ENCODE measurements at places on chromosomes 11 and 22. TPM values are rescaled to one million over a fixed set of nuclear protein-coding genes. Genes with fewer than 3 reads are reported as not detected.

The CADM1 gene
- total RNA-seq = 39.2 TPM

The TMEM25 gene
- total RNA-seq = 64.3 TPM

The NRIP3 gene
- 7.5 TPM for total RNA-seq

The TBC1D22A gene
- total RNA-seq = 44.2 TPM

The OTOG gene
- total RNA-seq = not detected

DNA sequence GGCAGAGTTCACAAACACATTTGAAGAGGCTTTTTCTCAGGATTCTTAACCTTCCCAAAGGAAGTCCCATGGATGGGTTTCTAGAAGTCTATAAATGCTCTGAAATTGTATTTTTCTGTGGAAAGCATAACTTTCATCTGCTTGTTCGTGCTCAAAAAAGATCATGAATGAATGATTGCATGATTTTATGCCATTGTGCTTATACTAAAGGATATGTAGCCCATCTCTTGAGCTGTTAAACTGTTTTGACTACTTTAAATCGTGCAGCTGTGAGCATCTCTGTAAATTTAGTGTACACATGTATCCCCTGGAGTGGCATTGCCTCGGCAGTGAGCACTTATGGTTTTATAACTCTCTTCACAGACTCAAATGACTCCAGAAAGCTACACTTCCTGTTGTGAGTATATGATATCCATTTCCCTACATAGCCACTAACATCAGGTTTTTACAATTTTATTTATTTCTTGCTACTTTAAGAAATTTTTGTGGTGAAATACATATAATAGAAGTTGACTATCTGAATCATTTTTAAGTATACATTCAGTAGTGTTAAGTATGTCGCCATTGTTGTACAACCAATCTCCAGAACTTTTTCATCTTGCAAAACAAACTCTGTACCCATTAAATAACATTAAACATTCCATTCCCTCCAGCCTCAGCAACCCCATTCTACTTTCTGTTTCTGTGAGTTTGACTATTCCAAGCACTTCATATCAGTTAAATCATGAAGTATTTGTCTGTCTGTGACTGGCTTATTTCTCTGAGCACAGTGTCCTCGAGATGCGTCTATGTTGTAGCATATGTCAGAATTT lies 8.0 kb downstream of the NEAT1 start:
- DNase-seq = no peak

DNA sequence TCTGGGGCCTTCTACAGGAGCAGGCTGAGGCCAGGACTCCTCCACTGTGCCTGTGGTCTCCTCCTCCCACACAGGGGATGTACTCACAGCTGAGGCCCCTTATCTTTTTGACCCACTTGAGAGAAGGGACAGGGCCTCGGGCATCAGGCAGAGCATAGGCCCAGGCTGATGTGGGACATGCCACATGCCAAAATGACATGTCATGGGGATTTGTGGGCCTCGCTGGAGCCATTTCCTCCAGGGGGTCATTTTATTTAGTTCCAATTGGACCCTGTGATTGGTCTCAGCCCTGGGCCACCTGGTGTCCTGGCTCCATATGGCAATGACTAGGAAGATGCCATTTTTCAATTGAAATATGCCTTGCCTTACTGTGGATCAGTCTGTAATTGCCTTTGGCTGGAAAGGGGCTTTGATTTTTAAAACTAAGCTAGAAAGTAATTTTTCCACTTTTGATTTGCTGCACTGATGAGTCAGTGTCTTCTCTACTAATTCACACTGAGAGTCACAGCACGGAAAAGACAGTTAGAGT lies 171.1 kb upstream of the NAV2 start:
- no peak for DNase-seq

DNA sequence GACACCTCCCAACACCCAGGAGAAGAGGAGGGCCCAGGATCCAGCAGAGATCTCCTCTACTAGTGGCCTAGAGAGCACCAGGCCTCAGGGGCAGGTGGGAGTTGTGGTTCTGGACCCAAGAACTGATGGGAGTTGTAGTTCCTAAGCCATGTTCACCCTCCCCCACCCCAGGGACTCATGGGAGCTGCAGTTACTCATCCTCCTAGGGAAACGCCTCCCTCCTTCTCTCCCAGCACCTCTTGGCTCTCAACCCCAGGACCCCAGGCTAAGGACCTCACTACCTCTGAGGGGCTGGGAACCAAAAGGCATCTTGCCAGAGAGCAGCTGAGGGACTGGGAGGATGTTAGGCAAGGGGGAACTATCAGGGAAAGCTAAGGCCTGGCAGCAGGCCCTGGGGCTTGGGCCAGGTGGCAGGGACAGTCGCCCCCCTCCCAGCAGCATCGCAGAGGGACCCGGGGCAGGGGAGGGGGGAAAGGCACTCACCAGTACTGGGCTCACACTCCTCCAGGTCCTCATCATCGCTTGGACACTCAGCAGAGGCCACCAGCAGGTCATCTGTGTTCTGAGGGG lies 28.9 kb downstream of the SLC22A12 start:
- peak; percentile 89 for DNase-seq

- DNase-seq = peak; percentile 68
Observed at GRCh38 chr11:100632941-100633452, 54.1 kb upstream of the ARHGAP42 start.

DNA sequence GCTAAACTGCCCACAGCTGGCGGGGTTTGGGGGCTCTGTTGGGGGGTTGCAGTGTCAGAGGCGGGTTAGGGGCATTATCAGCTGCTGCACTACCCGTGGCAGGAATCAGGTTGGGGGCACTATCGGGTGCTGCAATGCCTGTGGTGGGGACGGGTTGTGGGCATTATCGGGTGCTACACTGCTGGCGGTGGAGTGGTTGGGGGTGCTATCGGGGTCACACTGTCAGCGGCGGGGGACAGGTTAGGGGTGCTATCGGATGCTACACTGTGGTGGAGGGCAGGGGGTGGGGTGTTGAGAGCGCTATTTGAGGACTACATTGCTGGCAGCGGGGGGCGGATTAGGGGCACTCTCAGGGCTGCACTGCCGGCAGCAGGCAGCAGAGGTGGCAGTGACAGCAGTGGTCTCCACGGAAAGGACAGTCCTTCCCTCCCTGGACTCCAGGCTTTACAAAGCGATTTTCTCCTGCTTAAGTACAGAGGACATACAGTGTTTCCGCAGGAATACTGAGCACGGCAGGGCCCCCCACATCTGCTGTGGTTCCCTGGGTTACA lies 119.5 kb upstream of the VPREB1 start:
- DNase-seq = no peak

DNA sequence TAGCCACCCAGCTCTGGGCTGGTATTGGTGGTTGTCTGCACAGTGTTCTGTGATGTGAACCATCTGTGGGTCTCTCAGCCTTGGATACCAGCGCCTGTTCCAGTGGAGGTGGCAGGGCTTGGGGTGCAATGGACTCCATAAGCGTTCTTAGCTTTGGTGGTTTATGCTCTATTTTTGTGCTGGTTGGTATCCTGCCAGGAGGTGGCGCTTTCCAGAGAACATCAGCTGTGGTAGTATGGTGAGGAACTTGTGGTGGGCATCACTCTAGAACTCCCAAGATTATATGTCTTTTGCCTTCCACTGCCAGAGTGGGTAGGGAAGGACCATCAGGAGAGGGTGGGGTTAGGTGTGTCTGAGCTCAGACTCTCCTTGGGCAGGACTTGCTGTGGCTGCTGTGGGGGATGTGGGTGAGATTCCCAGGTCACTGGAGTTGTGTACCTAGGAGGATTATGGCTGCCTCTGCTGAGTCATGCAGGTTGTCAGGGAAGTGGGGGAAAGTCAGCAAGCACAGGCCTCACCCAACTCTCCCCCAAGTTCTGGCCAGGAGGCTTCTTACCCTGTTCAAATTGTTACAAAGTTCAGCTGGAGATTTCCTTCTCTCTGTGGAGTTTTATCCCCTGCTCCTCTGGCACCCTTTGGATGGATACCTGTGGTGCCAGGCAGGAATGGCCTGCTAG lies 47.2 kb downstream of the MRGPRX2 start:
- DNase-seq = no peak

DNA sequence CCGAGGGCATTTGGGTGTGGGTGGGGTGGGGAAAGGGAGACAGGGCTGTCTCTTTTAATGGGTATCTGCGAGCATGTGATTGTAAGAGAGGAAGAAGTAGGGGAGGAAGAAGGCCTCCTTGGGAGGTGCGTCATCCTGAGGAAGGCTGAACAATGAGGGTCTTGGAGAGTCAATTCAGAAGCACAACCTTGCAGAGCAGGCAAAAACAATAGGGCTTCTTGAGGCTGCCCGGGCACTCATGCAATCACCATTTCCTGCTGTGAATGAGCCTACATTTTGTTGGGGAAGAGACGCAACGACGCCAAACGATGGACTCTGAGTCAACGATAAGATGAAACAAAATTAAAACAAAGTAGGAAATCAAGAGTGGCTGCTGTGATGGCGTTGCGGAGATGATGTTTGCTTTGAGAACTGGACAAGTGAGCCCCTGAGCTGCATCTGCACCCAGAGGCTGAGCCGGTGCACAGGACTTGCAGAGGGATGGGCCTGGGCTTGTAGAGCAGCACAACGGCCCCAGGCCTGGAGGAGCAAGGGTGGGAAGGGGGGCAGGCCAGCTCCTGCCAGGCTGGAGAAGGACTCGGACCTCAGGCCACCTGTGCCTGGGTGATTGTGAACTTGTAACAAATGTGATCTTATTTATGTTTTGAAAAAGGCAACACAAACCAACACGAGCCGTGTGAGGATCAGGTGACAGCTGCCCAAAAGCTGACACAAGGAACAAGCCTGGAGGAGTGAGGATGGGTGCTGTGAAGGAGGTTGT lies 92.3 kb upstream of the B3GAT1 start:
- DNase-seq = no peak

DNA sequence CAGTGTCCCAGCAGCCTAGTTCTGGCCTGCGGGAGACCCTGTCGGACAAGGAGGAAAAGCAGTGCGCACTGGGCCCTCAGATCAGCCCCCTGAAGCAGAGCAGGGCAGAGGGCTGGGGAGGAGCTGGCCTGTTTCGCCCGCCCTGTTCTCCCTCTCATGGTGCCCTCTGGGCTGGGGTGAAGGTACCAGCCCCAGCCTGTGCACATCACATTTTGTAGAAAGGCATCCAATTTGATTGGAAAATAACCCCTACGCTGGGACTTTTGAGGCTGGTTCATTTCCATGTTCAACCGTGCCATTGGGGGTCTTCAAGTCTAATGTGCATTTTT lies 832 bp upstream of the NAP1L4 start:
- no peak for DNase-seq

- DNase-seq = no peak
Observed at GRCh38 chr22:45638197-45638596, 33.4 kb upstream of the ATXN10 start.

DNA sequence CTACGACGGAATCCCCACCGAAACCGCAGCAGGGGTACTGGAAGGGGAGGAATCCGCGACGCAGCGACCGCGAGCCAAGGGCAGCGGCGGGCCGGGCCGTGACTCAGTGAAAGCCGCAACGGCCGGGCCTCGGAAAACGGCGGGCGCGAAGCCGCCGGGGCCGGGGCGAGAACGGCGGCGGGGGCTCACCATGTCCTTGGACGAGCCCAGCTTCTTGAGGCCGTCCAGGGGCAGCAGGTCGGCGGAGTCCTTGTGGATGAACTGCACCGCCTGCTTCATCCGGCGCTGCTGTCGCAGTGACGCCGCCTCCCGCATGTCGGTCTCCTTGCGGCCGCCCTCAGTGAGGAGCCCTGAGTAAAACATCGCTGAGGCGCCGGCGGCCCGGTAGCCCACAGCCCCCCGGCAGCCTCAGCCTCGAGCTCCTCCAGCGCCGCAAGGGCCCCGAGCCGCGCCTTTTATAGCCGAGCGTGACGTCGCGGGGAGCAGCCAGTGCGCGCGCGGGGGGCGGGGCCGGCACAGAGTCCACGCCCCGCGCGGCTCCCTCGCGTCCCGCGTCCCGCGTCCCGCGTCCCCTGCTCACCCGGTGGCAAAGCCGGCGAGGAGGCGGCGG lies at the start of gene NRIP3:
TSS of gene NRIP3 (minus strand) at position 429 of the 610 bp plus-strand sequence. CDS start at position 363, 66 bp downstream.
- peak; percentile 75 for DNase-seq

DNA sequence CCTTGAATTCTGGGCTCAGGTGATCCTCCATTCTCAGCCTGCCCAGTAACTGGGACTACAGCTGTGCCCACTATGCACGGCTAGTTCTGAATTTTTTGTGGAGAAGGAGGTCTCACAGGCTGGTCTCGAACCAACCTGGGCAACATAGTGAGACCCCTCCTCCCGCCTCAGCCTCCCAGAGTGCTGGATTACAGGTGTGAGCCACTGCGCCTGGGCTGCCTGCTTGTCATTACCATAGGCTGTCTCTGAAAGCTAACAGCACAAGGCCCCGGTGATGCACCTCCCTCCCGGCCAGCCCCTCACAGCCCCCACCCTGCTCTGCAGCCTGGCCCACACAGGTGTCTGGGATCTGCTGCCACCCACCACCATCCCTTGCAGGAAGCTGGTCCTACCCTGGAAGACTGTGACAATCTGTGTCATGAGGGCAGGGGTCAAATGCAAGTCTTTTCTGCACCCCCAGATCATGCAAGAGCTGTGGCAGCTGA lies 82.4 kb downstream of the DGCR2 start:
- DNase-seq = no peak

GRCh38 chr11:127061947-127062346 lies 61.4 kb upstream of the KIRREL3 start:
- no peak for DNase-seq

- no peak for DNase-seq
Observed at GRCh38 chr11:76615950-76616349, 54.6 kb downstream of the LRRC32 start.

- no peak for DNase-seq
Observed at GRCh38 chr22:43128928-43129424, 14.2 kb downstream of the MCAT start.

GRCh38 chr22:46156031-46156430 lies 5.7 kb downstream of the PPARA start:
- no peak for DNase-seq

DNA sequence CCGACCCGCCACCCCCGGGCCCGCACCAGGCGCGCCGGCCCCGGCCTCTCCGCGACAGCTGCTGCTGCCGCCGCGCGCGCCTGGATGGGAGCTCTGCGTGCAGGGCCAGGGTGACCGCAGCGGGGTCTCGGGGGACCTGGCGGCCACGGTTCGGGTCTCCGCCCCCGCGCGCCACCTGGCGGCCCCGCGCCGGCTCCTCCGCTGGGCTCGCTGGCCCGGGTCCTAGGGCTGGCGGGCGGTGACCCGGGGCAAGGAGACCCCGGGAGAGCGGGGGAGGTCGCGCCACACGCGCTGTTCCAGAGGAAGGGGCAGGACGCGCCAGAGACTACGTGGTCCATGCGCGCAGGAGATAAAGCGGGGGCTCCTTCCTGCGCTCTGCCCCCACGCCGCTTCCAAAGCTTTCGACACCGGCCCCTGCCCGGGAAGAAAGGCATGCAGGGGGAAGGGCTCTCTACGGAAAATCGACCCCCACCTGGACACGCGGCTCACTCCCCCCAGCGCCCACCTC lies 562 bp downstream of the SHANK2 start:
- no peak for DNase-seq
